Esophagus mucosa (tissue), 1 donor: ENCODE measurements at places on chromosomes 2 and 18. TPM values are rescaled to one million over a fixed set of nuclear protein-coding genes. Genes with fewer than 3 reads are reported as not detected.

DNA sequence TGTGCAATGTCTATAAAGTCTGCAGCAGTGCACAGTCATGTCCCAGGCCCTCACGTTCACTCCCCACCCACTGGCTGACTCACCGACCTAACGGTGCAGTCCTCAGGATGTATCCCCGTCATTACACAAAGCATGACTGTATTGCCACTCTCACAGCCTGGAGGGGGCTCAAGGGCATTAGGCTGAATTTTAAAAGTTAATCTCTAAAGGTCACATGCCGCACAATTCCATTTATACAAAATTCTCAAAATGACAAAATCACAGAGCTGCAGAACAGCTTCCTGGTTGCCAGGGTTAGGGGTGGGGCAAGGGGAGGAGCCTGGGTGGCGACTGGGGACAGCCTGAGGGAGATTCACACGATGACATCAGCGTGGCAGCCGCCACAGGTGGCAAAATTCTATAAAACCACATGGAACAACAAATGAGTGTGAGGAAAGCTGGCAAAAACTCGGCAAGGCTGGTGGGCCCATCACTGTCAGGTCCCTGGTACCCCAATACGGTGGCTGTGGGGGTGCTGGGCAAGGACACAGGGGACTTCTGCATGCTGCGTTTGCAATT is 97.6 kb downstream of the NDUFA10 start:
- ATAC-seq, result peak; percentile 98

DNA sequence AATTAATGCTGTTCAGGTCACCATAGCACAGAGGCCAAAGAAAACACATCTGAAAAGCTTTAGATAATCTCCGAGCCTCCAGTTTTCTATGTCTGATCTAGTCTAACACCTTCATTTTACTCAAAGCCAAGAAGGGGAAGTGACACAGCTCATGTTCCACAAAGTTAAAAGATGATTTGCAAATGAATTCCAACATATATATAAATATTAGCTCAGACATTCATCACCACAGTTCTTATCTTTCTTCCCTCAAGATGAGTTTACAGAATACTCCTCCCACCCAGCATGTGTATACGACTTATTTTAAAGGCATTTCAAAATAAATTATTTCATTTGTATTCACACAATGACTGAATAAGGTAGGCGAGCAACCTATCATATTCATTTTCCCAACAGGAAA is 82.4 kb downstream of the AAK1 start:
- ATAC-seq, result no peak

- ATAC-seq, result peak; percentile 63
These were observed 580 bp downstream of the NEDD4L start for GRCh38 chr18:58044370-58045241.

GRCh38 chr2:45889053-45889452 is 237.6 kb downstream of the PRKCE start:
- ATAC-seq, result peak; percentile 38

GRCh38 chr2:132911726-132912724 is 242.0 kb upstream of the LYPD1 start:
- ATAC-seq, result no peak

GRCh38 chr2:145431181-145431951 is 911.4 kb upstream of the ZEB2 start:
- ATAC-seq, result no peak

DNA sequence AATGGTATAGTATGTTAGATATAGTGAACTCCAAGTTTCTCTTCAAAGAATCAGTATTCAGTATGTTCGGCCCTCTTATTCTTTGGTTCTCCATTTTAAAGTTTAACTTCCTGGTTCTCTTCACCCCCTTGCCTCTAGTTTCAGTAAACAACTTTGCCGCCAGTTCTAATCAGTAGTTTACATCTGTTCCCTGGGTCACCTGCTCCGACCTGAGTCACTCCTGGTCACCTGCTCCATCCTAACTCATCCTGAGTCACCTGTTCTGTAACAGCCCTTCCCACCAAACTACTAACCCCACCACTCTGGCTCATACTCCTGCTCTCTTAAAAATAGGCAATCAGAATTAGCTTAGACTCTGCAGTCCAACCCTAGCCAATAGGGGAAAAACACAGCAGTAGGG is 23.7 kb upstream of the TEX51 start:
- no peak for ATAC-seq

DNA sequence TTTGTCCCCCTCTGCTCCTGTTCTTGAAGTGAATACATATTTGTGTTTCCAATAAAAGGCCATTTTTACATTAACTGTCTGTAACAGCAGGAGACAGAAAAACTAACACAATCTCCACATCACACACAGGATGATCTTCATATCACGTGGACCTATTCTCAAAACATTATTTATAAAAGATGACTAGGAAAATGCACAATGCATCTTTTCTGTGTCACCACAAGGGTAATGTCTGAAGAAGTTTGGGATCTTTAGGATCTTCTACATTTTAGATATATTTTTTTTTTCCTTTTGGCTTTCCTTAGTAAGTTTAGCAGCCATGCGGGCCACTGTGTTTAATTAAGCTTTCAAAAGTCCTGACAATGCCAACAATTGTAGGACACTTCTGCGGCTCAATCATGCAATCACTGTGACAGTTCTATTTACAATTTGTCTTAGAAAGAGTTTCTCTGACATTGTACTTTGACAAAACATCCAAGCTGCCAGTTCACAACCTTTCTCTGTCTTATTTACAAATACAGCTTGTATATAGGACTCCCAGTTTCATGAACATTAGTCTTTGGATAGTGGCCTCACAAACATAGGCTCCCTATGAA is 12.3 kb downstream of the BCL11A start:
- no peak for ATAC-seq

DNA sequence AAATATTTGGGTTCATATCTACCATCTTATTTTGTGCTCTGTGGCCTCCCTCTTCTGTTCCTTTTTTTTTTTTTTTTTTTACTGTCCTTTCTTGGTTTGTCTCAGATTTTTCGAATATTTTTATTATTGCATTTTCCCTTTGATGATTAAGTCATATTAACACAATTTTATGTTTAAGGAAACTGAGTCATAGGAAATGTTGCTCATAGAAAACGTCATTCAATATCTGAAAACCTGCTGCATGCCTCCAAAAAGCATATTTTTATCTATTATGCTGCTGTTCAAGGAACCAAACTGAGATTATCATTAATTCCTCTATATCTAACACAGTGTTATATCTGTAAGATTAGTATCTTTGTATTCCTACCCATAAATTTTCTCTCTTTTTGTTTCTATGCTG is 614.3 kb upstream of the SLC8A1 start:
- ATAC-seq, result no peak

GRCh38 chr2:205628422-205628821 is 53.9 kb upstream of the NRP2 start:
- ATAC-seq, result peak; percentile 75

ACOXL gene
- not detected for total RNA-seq

REG3A gene
- total RNA-seq, result not detected

NT5DC4 gene
- not detected for total RNA-seq
